ENCODE measurements at places on chromosomes 7 and 10. TPM values are rescaled to one million over a fixed set of nuclear protein-coding genes. Genes with fewer than 3 reads are reported as not detected.
A peak's percentile ranks its signal among the peaks of the same experiment; 100 is the strongest.

DNA sequence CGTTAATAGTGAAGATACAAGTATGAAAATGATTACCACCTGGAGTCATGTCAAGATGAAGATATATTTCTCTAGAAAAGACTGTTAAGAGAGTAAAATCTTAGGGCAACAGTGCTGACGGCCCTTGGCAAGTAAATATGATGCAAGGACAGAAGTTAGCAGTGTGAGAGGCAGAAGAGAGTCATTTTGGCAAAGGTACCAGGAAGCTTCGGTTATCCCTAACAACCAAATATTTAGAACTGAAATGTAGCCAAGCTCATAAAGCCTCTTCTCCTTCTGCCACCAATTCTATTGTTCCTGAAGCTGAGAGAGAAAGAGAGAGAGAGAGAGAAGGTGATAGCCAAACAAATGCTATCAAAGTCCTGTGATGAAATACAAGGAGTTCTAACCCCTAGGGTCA lies 109.6 kb downstream of the MACC1 start:
- DNase-seq: no peak

DNA sequence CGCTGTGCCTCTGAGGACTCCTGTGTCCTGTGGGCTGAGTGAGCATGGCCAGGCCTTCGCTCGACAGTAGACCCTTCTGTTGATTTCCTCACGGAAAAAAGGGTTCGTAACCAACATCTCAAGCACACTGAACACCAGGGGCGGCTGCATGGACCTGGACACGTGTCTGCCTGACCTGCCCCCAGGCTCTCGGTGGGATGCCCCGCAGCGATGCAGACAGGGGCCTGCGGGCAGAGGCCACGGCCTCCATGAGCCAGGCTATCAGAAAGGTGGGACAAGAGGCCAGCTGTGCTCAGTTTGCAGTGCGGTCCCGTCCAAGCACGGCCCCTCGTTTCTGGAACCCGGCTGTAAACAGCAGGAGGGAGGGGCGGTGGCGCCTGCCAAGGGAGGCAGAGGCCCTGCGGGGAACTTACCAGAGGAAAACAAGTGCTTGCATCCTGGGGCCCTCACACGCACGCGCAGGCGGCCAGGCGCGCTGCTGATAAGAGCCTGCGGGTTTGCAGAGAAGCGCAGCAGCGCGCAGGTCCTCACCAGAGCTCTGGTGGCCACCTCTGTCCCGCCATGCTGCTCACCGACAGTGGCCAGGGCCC lies 10.6 kb downstream of the GPR146 start:
- DNase-seq: peak; percentile 69

DNA sequence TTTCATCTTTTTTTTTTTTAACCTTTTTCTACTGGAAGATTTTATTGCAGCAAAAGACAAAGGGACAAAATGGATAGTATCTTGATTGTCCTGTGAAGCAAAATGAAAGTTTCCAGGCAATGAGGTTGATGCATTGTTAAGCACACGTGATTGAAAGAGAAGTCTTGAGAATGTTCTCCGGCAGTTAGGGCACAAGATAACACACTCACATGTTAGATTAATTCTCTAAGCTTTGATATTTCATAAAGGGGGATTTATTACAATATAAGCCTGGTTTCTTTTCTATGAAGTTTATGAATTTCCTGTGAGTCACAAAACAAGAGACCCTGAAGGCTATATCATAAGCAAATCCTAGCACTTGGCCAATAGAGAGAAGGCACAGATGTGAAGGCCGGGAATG lies 93.4 kb upstream of the ARMC3 start:
- no peak for DNase-seq

GRCh38 chr7:33578881-33579672 lies 326.3 kb upstream of the BMPER start:
- DNase-seq: no peak

- no peak for DNase-seq
Observed at GRCh38 chr10:25689346-25690100, 244.5 kb upstream of the MYO3A start.

- no peak for DNase-seq
Observed at GRCh38 chr10:6023661-6024333, 38.4 kb downstream of the IL2RA start.

GRCh38 chr7:133735222-133735621 lies 391.9 kb upstream of the LRGUK start:
- no peak for DNase-seq

Gene RNF32
- 0.14 TPM for total RNA-seq

Gene MKX
- total RNA-seq: not detected

Gene CNNM1
- total RNA-seq: 0.04 TPM

Gene ITIH5
- not detected for total RNA-seq

Gene KLF14
- not detected for total RNA-seq

Gene AGAP3
- 52.1 TPM for total RNA-seq

Gene MPP7
- total RNA-seq: 0.07 TPM

Gene TRIM50
- not detected for total RNA-seq

Measured in pulmonary artery endothelial cell (primary cell).